ENCODE measurements at places on chromosomes 5 and 9. TPM values are rescaled to one million over a fixed set of nuclear protein-coding genes. Genes with fewer than 3 reads are reported as not detected.

The PCDHGB2 gene
- 0.76 TPM for polyA plus RNA-seq

DNA sequence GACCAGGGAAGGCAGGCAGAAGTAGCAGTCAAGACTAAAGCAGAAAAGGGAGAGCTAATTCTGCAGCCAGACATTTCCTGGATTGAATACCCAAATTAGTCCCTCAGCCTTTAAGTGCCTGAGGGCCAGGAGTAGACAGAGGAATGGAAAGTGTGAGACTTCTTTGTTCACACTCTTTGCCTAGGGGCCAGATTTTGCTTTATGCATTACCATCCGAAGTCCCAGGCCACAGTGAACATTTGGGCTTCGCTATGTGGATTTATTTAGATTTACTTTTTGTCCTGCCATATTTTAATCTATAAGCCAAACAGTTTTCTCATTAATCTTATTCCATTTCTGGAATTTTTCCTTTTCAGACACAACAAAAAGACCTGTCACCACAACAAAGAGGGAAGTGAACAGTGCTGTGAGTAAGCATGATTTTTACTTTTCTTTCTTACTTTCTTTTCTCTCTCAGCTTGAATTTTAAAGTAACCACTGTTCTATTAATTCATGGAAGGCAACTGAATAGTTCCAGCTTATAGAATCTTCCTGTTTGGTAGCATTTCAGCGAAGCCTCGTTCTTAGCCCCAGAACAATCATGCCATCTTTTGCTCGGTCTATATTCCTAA lies 52.6 kb downstream of the PDCD1LG2 start:
- H3K4me3 ChIP-seq: no peak overlapping the region
- H3K4me1 ChIP-seq: peaks cover 22% of the 10 kb centered on the region
- peak; percentile 32 for DNase-seq
- H3K27me3 ChIP-seq: no peaks in the 10 kb centered on the region
- peak overlapping the region; percentile 39 for H3K27ac ChIP-seq

The SPATA31E1 gene
- not detected for polyA plus RNA-seq

DNA sequence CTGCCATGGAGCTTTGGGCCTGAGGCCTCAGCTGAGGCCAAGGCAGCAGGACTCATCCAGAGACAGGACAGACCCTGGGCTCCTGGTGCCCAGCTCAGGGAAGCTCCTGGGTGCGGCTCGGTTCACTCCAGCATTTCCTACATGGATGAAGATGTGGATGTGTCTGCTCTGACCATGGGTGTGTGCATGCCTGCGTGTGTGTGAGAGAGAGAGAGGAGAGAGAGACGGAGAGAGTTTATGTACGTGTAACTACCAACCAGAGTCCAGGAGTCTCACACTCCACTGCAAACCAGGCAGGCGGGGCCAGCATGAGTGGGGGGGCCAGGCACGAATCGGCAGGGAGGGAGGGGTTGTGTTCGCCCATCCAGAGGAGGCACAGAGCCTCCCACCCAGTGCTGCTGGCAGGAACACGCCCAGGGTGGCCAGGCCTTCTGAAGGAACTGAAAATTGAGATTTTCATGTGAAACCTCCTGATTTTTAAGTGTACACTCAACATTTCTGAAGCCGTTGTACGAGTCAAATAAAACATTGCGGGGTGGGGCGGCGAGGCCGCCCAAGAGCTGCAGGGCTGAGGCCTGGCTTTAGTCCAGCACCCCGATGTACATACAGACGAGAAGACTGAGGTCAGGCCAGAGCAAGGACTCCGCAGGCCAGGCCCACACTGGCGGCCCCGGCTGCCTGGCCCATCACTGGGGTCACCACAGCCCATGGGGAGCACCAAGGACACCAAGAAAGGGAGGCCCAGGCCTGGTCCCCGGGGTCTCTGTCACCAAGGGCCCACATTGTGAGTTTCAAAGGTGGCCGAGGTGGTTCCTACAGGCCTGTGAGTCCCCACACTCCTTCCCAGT lies 88.7 kb downstream of the ADAMTS2 start:
- DNase-seq: no peak
- 0 out of 2 replicates have a peak overlapping the region, but pooled peaks have one; percentile 3 for H3K27ac ChIP-seq
- H3K27me3 ChIP-seq: no peaks in the 10 kb centered on the region
- H3K36me3 ChIP-seq: no peaks in the 10 kb centered on the region
- peaks cover 22% of the 10 kb centered on the region for H3K4me1 ChIP-seq

DNA sequence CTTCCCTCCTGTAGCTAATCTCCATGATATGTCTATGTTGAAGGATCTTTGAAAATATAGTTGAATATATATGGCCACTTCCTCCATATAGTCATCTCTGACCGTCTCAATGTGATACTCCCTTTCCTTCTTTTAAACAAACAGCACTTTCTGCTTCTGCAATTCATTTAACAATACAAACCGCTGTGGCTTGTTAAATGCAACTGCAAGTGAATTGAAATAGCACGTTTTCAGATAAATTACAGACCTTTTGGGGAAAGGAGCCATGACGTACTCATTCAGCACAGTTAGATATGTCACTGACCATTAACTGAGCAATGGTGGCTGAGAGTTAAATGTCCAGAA lies 82.5 kb downstream of the FBXO38 start:
- no peaks in the 10 kb centered on the region for H3K27me3 ChIP-seq
- DNase-seq: no peak
- H3K4me3 ChIP-seq: no peak overlapping the region

The KLF9 gene
- 2.6 TPM for polyA plus RNA-seq

GRCh38 chr5:172678902-172679301 lies 37.8 kb downstream of the NEURL1B start:
- DNase-seq: no peak
- no peak overlapping the region for H3K27ac ChIP-seq
- no peak overlapping the region for H3K4me3 ChIP-seq
- H3K36me3 ChIP-seq: no peaks in the 10 kb centered on the region
- no peaks in the 10 kb centered on the region for H3K27me3 ChIP-seq
